ENCODE measurements at places on chromosomes 13 and 19. TPM values are rescaled to one million over a fixed set of nuclear protein-coding genes. Genes with fewer than 3 reads are reported as not detected.

DNA sequence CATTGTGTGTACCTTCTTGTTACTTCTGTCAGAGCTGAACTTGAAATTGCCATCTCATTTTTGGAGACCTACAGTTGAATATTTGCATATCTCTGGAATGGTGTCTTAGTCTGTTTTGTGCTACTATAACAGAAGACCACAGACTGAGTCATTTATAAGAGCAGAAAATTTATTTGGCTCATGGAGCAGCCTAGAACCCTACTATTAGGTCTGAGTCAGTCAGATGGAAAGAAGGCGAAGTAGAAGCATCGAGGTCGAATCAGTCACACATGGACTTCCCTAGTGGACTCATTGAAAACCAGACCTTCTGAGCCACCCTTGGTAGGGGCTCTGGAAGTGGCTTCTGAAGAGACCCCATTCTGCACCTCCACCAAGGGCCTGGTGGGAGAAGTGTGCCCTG, 33.9 kb upstream of the TPT1 start:
- no peak for DNase-seq

DNA sequence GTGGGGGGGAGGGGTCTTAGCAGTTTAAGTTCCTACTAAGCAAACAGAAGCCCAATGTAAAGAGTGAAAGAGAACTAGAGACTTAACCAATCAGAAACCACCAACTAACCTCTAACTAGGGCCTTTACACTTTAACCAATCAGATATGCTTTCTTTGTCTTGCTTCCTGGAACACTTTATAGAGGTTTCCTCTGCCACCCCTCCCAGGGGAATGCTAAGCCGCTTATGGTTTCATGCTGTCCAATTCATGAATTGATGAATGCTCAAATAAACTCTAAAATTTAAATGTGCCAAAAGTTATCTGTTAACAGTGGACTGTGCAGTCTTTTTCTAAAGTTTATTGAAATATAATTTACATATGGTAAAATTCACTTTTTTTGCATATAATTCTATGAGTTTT, 33.9 kb upstream of the LATS2 start:
- DNase-seq: no peak

The FBXO17 gene
- total RNA-seq: 41.9 TPM

The PALM3 gene
- total RNA-seq: 2.3 TPM

- peak; percentile 96 for DNase-seq
Observed at GRCh38 chr19:49157445-49158224, at the start of gene TRPM4. TRPM4 (plus strand) TSS chr19:49157792; CDS start chr19:49157867, 75 bp downstream.

The ODAD3 gene
- total RNA-seq: 0.08 TPM

- DNase-seq: no peak
Observed at GRCh38 chr13:46593398-46593797, 40.4 kb downstream of the LRCH1 start.

- DNase-seq: no peak
Observed at GRCh38 chr19:36605877-36606478, 865 bp downstream of the ZNF382 start.

The GPR4 gene
- total RNA-seq: not detected

DNA sequence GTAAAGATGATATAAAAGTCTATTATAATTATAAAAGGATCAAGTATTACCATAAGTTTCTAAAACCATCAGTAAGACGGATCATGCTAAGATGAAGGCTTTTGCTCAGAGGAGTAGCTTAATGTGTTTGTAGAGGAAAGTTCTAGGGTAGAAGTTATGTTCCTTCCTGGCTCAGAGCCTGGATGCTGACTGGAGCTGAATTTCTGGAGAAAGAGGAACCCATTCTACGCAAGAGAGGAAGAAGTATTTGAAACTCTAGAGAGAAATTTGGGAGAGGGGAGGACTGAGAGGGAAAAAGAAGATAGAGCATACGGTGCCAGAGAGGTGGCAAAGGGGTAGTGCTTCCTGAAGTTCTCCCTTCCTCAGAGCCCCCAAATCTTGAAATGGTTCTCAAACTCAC, 51.4 kb upstream of the SGCG start:
- DNase-seq: no peak

The CEACAM16 gene
- total RNA-seq: 0.73 TPM

DNA sequence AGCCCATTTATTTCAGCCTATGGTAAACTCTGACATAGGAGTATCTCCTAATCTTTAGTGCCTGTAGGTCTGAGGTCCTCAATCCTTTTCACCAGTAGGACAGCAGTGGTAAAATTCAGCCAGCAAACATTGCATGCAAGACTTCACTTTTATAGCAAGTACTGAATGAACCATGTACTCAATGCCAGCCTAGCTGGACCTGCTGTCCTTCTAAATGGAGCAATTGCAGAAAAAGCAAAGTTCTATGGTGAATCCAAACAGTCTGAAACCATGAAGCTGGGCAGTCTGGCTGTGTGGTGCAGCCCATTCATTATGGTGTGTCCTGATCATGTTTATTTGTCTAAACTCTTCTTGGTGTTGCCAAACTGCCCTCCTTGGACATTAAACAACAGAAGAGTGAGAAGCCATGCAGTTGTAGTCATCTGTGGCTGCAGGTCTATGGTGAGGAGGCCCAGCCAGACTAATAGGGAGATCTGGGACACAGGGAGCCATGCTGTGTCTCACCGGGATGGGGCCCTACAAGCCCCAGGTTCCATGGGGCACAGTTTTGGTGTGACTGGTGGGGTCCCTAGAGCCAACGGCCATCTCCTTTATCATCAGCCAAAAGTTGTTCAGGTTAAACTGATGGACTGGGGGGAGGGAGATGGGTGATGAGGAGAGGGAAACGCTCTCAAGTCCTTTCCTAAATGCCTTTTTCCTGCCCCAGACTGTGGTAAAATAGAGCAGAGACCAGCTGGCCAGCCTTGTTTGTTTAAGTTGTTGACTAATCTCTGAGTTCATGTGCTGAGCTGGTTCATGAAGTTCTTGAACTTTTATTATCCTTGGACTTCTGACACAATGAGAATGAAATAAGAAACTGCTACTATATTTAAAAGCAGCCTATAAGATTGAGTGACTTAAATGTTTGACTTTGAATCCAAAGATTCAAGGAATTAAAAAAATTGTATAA, 20.6 kb upstream of the TNFSF11 start:
- peak; percentile 56 for DNase-seq

- peak; percentile 99 for DNase-seq
Observed at GRCh38 chr19:39390751-39391437, at the start of the genes MED29 and PAF1. MED29 (plus strand) TSS chr19:39391378; CDS start chr19:39391423, 45 bp downstream. PAF1 (minus strand) TSS chr19:39391106; CDS start chr19:39390864, 242 bp downstream.

GRCh38 chr19:41668315-41668714, 19.8 kb downstream of the CEACAM7 start:
- DNase-seq: no peak

DNA sequence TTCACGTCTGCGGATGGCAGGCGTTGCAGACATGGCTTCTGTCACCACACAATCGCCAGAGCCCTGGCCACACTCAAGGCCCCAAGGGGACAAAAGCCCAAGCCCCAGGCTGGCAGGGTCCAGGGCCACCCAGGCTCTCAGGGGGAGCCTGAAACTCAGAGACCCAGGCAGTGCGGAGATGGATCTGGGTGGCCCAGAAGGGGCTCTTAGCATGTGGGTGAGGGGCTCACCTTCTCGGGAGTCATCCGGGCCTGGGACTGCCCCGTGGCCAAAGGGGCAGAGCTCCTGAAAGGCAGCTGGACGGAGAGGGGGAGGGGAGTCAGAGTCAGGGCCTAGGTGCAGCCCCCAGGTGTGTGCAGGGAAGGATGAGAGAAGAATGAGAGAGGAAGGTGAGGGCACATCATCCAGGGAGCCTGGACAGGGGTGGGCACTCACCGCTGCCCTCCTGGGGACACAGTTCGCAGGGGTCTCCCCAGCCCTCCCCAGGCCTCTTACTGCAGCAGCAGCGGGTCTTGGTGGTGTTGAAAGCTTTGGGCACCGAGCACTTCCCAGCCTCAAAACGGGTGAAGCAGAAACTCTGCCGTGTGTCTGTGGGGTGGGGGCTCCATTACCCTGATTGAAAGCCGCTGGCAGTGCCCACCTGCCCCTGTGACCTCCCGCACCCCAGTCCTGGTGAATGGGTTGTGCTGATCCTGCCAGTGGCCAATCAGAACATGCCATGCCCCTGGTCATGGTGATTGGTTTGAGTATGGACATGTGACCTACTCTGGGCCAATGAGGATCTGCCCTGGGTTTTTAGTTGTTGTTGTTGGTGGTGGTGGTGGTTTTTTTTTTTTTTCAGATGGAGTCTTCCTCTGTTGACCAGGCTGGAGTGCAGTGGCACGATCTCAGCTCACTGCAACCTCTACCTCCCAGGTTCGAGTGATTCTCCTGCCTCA, 37.4 kb downstream of the CCL25 start:
- no peak for DNase-seq
